Activated naive CD8-positive, alpha-beta T cell treated with anti-CD3 and anti-CD28 coated beads, Interleukin-2, amount 10 ng/mL, durations not matched to agents 7 days and 5 days (primary cell): ENCODE measurements at places on chromosomes 3 and 15. TPM values are rescaled to one million over a fixed set of nuclear protein-coding genes. Genes with fewer than 3 reads are reported as not detected.
A peak's percentile ranks its signal among the peaks of the same experiment; 100 is the strongest.

FETUB gene
- total RNA-seq = not detected

DNA sequence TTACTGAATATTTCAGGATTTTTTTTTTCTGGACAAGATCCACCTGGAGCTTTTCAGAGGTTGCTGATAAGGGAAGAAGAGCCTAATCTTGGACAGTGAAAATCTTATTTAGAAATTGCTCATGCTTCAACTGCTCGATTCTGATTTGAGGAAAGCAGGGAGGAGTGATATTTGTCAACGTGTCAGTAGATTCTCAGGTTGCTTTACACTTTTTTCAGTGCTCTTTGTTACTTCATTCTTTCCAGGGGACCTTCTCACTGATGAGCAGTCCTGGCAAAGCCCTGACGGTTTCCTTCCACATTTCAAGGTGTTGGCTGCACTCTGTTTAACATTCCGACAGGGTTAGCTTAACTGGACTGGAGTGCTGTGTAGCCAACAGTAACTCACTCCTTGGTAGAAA, 24.1 kb upstream of the RARB start:
- no peaks in the 10 kb centered on the region for H3K27me3 ChIP-seq
- no peaks in the 10 kb centered on the region for H3K36me3 ChIP-seq
- DNase-seq = no peak
- no peaks in the 10 kb centered on the region for H3K4me1 ChIP-seq
- no peak overlapping the region for H3K27ac ChIP-seq

DNA sequence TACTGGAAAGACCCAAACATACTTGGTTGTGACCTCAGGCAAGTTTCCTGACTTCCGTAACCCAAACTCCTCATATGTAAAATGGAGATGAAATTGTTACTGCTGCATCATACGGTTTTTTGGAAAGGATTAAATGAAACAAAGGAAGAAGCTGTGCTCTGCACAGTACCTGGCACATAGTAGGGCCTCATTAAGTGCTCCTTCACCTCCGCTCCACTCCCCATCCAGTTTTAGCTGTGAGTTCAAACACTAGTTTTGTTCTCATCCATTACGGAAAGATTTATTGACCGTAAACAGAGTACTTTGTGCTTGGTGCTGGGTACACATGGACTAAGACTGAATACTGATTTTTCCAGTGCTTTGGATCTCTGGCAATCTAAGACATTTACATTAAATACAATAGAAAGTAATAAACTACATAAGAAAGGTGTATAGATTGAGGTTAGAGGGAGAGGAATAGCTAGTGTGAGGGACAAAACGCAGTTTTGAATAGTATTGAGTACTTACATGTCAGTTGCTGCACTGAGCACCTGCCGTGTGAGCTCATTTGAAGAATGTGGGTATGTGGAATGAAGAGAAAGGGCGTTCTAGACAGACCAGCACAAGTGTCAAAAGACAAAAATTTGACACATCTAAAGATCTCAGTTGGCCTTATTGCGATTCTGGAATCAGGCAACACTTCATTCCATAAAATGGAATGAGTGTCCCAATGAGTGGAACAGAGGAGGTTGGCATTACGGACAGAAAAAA, 594 bp upstream of the ICE2 start:
- peaks cover 10% of the 10 kb centered on the region for H3K36me3 ChIP-seq
- peak overlapping the region; percentile 98 for H3K4me3 ChIP-seq
- H3K27ac ChIP-seq = peak overlapping the region; percentile 99
- peaks cover 41% of the 10 kb centered on the region for H3K4me1 ChIP-seq
- no peaks in the 10 kb centered on the region for H3K27me3 ChIP-seq
- no peak for DNase-seq

DNA sequence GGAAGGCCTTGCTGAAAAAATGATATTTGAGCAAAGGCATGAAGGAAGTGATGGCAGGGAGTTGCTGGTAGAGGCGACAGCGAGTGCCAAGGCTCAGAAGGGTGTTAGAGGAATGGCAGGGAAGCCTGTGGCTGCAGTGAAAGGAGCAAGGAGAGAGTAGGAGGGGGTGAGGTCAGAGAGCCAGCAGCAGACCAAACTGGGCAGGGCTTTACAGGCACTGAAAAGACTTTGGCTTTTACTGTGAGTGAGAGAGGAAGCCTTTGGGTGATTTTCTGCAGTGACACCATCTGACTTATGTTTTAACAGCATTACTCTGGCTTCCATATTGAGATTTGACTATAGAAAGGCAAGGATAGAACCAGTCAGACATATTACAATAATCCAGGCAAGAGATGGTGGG, 11.4 kb downstream of the TICRR start:
- H3K4me1 ChIP-seq = peaks cover 2% of the 10 kb centered on the region
- H3K36me3 ChIP-seq = peaks cover 12% of the 10 kb centered on the region
- H3K4me3 ChIP-seq = no peak overlapping the region
- no peaks in the 10 kb centered on the region for H3K27me3 ChIP-seq
- no peak for DNase-seq

DNA sequence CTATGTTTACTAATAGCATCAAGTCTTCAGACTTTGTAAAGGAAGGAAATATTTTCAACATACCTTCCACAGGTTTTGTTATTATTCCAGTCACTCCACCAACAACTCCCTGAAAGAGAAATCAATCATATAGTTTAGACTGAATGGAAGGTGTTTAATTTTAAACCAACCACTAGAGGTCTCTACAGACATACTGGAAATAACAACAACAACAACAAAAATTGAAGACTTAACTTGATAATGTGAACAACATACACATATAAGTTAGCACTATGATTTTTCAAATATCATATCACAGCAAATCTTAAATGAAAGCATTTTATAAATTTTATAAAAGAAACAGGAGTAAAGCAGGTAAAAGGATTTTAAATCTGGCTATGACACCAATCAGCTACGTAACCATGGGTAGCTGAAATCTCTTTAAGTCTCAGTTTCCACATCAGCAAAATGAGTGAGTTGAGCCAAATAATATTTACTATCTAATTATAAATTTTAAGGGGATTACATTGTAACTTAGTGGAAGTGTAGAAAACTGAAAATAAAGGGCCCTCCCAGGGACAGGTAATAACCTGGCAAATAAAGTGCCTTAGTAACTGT, 188.2 kb downstream of the VPS13C start:
- H3K27ac ChIP-seq = no peak overlapping the region
- H3K4me3 ChIP-seq = no peak overlapping the region
- DNase-seq = no peak
- H3K4me1 ChIP-seq = no peaks in the 10 kb centered on the region
- no peaks in the 10 kb centered on the region for H3K27me3 ChIP-seq

DNA sequence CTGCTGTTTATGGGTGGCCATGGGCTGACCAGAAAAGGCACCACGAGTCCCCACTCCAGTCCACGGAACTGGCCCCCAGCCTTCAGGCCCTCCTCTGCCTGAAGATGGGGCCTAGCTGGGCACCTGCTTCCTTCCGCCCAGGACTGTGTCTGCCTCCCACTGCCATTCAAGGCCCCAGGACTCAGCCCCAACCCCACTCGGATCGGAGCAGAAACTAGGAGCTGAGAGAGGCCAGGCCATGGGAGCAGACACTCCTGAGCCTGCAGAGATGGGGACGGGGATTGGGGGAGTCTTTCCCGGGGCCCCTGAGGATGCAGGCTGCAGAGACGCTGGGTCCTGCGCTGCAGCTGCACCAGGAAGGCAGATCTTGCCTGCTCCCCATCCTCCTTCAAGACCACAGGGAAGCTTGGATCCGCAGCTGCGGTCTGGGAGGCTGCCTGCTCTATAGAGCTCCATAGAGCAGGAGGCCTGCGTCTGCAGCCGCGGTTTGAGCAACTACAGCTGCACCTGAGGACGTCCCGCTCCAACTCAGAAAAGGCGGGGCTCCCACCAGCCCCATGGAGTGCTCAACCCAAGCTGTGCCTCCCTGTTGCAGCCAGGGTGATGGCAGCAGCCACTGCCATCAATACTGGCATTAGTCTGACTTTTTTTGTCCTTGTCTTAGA, 383.9 kb upstream of the TMCO5A start:
- no peaks in the 10 kb centered on the region for H3K4me1 ChIP-seq
- H3K27me3 ChIP-seq = no peaks in the 10 kb centered on the region
- no peaks in the 10 kb centered on the region for H3K36me3 ChIP-seq
- no peak for DNase-seq

DNA sequence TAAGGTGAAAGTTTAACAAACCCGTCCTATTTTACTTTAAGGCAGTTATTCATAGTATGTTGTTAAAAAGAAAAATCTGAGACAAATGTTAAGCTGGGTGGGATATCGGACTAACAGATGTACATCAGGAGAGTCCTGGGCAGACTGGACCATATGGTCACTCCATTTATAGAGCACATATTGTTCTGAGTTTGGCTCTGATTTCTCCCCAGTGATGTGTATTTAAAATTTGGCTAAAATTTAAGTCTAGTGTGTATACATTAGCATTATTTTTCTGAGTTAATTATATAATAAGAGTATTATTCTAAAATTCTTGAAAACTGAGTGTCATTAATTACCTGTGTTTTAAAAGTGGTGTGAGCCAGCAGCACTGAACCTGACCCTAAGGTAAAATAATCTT, 6.1 kb downstream of the GMPS start:
- H3K27me3 ChIP-seq = no peaks in the 10 kb centered on the region
- H3K4me1 ChIP-seq = peaks cover 39% of the 10 kb centered on the region
- no peak overlapping the region for H3K27ac ChIP-seq
- H3K4me3 ChIP-seq = no peak overlapping the region
- no peak for DNase-seq

DNA sequence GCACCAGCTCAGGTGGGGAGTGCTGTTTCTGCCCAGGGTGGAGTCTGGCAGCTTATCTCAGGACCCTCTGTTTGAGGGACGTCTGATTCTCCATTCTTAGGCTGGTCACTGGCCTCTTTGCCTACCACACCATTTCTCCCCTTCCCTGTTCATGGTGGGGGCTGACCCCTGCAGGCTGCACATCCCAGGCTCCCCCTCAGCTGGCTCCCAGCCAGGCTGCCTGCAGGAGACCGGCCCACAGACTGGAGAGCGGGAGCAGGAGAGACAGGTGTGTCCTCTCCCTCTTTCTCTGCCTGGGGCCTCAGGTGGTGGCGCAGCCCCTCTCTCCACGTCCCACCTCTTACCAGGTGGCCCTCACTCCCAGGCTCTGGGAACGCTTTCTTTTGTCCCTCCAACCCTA, 60.8 kb downstream of the RAB11A start:
- no peak overlapping the region for H3K27ac ChIP-seq
- no peak overlapping the region for H3K4me3 ChIP-seq
- no peak for DNase-seq
- peaks cover 3% of the 10 kb centered on the region for H3K27me3 ChIP-seq

- no peak overlapping the region for H3K27ac ChIP-seq
- no peaks in the 10 kb centered on the region for H3K4me1 ChIP-seq
- no peak overlapping the region for H3K4me3 ChIP-seq
- H3K36me3 ChIP-seq = no peaks in the 10 kb centered on the region
- peaks cover 9% of the 10 kb centered on the region for H3K27me3 ChIP-seq
Observed at GRCh38 chr3:159881208-159881607, 107.4 kb upstream of the IL12A start.

AADACL2 gene
- total RNA-seq = not detected

DNA sequence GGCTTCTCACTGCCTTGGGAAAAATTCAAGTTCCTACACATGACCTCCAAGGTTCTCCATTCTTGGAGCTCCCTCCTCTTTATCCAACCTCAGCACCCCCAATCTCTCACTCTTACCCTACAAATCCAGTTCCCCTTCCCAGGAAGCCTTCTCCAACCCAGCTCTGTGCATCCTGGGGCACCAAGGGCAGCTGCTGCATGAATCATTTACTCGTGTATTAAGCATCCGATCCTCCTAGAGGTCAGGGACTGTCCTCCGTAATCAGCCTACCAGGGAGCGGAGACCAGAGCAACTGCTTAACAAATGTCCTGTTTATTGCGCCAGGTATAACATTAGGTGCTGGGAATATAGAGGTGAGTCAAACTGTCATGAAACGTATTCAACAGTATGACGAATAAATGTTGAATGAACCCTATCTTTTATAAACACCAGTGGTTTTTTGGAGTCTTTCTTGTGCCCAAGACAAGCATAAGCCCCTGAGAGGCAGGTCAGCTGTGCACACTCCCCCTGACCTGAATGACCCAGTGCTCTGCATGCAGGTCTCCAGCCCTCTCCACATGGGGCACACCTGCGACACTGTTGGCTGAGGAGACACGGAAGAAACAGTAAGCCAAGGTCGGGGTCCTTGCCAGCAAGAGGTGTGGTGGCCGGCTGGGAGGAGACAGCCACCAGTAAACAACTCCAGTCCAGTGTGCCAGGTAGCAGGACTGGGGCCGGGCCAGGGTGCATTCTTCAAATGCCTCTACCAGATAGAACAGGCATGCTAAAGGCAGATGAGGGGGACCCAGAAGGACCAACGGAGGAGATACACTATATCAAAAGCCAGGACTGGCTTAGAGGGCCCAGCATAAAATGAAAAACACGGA, 27.6 kb downstream of the ANP32A start:
- DNase-seq = no peak
- H3K36me3 ChIP-seq = peaks cover 3% of the 10 kb centered on the region
- H3K4me3 ChIP-seq = peak overlapping the region; percentile 50
- H3K27me3 ChIP-seq = no peaks in the 10 kb centered on the region

GRCh38 chr3:2153547-2153946, 54.9 kb downstream of the CNTN4 start:
- no peaks in the 10 kb centered on the region for H3K36me3 ChIP-seq
- no peak overlapping the region for H3K4me3 ChIP-seq
- DNase-seq = no peak
- no peak overlapping the region for H3K27ac ChIP-seq
- H3K27me3 ChIP-seq = no peaks in the 10 kb centered on the region

GRCh38 chr3:56939834-56940233, 120.6 kb upstream of the SPATA12 start:
- no peak for DNase-seq
- H3K4me3 ChIP-seq = no peak overlapping the region
- H3K27me3 ChIP-seq = no peaks in the 10 kb centered on the region
- peaks cover 10% of the 10 kb centered on the region for H3K4me1 ChIP-seq
- no peak overlapping the region for H3K27ac ChIP-seq

USP50 gene
- not detected for total RNA-seq

GRCh38 chr15:83398626-83399025, 48.5 kb upstream of the SH3GL3 start:
- H3K36me3 ChIP-seq = no peaks in the 10 kb centered on the region
- DNase-seq = no peak
- H3K4me3 ChIP-seq = no peak overlapping the region
- no peak overlapping the region for H3K27ac ChIP-seq
- H3K27me3 ChIP-seq = peaks cover 10% of the 10 kb centered on the region

GOLGA6D gene
- total RNA-seq = not detected

DNA sequence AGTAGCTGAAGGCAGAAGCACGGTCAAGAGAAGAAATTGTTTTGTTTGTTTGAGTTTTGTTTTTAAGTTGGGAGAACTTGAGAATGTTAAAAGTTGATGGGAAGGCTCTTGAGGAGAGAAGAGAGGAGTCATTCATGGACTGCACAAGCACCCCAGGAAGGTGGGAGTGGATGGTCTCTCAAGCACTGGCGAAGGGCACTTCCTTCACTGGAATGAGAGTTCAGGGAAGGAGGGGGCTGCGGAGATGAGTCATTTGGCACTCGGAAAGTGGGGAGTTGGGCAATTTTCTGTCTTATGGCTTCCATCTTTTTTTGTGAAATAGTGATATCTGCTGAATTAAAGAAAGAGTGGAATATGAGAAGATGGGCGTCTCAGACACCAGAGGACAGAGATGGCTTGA, 66.0 kb downstream of the ATP13A4 start:
- H3K4me3 ChIP-seq = no peak overlapping the region
- H3K36me3 ChIP-seq = no peaks in the 10 kb centered on the region
- no peak for DNase-seq
- no peak overlapping the region for H3K27ac ChIP-seq
